ENCODE measurements at places on chromosomes 16 and 17. TPM values are rescaled to one million over a fixed set of nuclear protein-coding genes. Genes with fewer than 3 reads are reported as not detected.

- H3K4me1 ChIP-seq: peaks cover 8% of the 10 kb centered on the region
- DNase-seq: peak; percentile 67
- peaks cover 5% of the 10 kb centered on the region for H3K36me3 ChIP-seq
- peak overlapping the region; percentile 43 for H3K27ac ChIP-seq
- H3K4me3 ChIP-seq: no peak overlapping the region
Measured at GRCh38 chr16:87297918-87298631, 19.1 kb downstream of the C16orf95 start.

DNA sequence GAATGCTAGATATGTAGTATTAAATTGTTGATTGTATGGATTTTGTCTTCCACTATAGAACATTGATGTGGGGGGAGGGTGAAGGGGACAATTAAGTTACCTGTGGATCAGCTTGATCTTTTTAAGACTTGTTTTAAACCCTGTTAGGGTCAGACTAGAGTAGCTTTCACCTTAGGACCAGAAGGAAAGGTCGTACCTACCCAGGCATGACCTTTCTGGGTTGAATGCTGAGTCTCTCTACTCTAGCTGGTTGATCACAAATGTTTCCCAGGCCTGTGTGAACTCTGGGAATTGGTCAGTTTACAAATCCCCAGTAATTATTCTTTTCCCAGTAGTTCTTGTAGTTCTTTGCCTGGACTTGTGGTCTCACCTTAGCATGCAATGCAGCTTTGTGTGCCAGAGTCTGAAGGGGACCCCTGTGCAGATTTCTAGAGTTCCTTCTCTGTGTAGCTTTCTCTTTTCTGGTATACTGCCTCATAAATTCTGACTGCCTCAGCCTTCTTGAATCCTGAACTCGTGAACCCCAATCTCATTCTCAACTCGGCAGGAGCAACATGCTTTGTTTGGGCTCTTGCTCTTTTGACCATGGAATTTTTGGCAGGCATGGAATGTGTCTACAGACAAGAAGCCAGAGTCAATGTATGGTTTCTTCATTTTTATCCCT is 54.1 kb downstream of the VMP1 start:
- H3K27ac ChIP-seq: peak overlapping the region; percentile 63
- no peaks in the 10 kb centered on the region for H3K27me3 ChIP-seq
- H3K4me3 ChIP-seq: no peak overlapping the region

- no peak overlapping the region for H3K27ac ChIP-seq
- H3K27me3 ChIP-seq: no peaks in the 10 kb centered on the region
- no peaks in the 10 kb centered on the region for H3K4me1 ChIP-seq
Measured at GRCh38 chr17:30401097-30401496, 22.4 kb downstream of the CPD start.

DNA sequence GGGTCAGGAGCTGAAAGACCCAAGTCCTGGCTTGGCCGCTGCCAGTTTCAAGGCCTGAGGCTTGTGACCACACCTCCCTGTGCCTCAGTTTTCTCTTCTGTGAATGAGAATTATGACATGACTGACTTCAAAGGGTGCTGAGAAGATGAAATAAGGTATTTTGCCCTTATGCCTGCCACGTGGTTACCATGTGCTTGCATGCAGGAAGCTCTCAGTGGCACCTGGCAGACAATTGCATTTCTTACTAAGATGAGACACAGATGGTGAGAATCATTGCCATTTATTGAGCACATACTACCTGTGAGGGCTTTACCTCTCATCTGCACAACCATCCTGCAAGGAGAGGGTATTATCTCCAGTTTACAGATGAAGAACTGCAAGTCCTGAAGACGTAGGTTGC is 69.8 kb downstream of the MRM1 start:
- H3K27ac ChIP-seq: no peak overlapping the region
- no peaks in the 10 kb centered on the region for H3K36me3 ChIP-seq
- no peak for DNase-seq
- H3K4me3 ChIP-seq: no peak overlapping the region
- peaks cover 54% of the 10 kb centered on the region for H3K4me1 ChIP-seq

- H3K4me1 ChIP-seq: peaks cover 8% of the 10 kb centered on the region
- H3K27ac ChIP-seq: no peak overlapping the region
- no peak for DNase-seq
Measured at GRCh38 chr17:43536236-43536992, 9.7 kb downstream of the ETV4 start.

- DNase-seq: peak; percentile 77
- peaks cover 17% of the 10 kb centered on the region for H3K4me1 ChIP-seq
- H3K4me3 ChIP-seq: no peak overlapping the region
Measured at GRCh38 chr17:77772461-77772897, 186.0 kb upstream of the TNRC6C start.

DNA sequence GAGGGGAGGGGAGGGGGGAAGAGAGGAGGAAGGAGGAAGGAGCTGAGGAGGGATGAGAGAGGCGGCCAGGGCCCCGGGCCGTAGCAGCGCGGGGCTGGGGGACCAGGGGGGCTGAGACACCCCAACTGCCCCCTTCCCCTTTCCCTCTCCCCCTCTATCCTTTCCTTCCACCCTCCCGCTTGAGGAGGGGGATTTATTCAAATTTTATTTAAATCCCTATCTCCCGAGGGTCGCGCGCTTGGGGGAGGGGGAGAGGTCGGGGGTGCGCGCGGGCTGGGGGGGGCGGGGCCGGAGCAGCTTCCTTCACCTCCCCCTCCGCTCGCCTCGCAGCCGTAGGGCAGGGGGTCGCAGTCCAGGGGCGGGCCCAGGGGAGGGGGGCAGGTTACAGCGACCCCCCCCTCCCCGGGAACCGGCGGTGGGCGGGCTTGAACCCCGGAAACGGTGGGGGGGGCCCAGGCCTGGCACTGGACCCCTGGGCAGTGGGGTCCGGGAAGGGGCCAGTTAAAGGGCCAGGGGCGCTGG is at the start of gene FBXL19:
Gene FBXL19, plus strand, starts transcription at position 19 of the 522 bp plus-strand sequence. CDS start 2,183 bp downstream, outside the sequence.
- peaks cover 28% of the 10 kb centered on the region for H3K4me1 ChIP-seq

GRCh38 chr17:51643702-51644490 is 383.6 kb downstream of the UTP18 start:
- DNase-seq: no peak
- H3K36me3 ChIP-seq: no peaks in the 10 kb centered on the region
- peaks cover 13% of the 10 kb centered on the region for H3K27me3 ChIP-seq
- no peak overlapping the region for H3K4me3 ChIP-seq

GRCh38 chr16:55435387-55435786 is 43.6 kb upstream of the MMP2 start:
- no peaks in the 10 kb centered on the region for H3K36me3 ChIP-seq
- DNase-seq: no peak
- no peaks in the 10 kb centered on the region for H3K4me1 ChIP-seq
- H3K4me3 ChIP-seq: no peak overlapping the region

- no peak for DNase-seq
- no peaks in the 10 kb centered on the region for H3K36me3 ChIP-seq
- no peaks in the 10 kb centered on the region for H3K4me1 ChIP-seq
Measured at GRCh38 chr16:66706506-66706880, 9.9 kb upstream of the CMTM4 start.

- peaks cover 30% of the 10 kb centered on the region for H3K36me3 ChIP-seq
- peaks cover 65% of the 10 kb centered on the region for H3K4me1 ChIP-seq
- H3K4me3 ChIP-seq: peak overlapping the region; percentile 95
- no peak for DNase-seq
- H3K27ac ChIP-seq: peak overlapping the region; percentile 98
- H3K27me3 ChIP-seq: no peaks in the 10 kb centered on the region
Measured at GRCh38 chr16:11797957-11798299, 870 bp upstream of the ZC3H7A start.

DNA sequence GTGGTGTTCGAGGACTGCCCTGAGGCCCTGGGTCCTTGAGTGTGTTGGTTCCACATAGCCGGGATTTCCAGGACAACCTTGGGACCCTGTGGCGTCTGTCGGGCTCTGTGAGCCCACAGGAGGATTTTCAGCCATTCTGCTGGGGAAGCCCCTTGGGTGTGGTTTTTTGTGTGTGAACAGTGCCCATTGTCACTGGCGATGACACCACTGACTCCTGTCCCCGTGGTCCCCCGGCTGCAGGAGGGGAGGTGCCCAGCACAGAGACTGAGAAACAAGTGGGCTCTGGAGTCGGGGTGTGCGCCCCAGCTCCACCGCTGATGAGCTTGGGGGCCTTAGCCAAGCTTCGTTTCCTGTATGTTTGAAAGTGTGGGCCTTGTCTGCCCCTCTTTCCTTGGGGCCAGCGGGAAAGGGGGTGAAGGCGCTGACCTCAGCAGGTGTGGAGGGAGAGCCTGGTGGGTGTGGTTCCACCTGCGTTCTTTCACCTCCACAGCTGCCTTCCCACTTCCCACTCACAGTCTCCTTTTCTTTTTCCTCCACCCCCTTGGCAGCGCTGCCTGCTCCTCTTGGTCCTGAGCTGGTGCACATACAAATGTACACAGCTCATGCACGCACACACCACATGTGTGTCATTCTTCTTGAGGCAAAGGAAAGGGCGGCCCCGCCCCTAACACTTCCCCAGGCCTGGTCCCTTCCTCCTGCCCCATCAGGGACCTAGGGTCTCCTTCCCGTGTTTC is 16.1 kb downstream of the MGRN1 start:
- H3K27ac ChIP-seq: peak overlapping the region; percentile 57
- peaks cover 29% of the 10 kb centered on the region for H3K4me1 ChIP-seq

- no peak for DNase-seq
- H3K36me3 ChIP-seq: peaks cover 4% of the 10 kb centered on the region
- peaks cover 3% of the 10 kb centered on the region for H3K27me3 ChIP-seq
Measured at GRCh38 chr17:68054296-68054900, 18.9 kb downstream of the KPNA2 start.

- no peaks in the 10 kb centered on the region for H3K27me3 ChIP-seq
- peaks cover 5% of the 10 kb centered on the region for H3K4me1 ChIP-seq
- H3K27ac ChIP-seq: no peak overlapping the region
- no peak overlapping the region for H3K4me3 ChIP-seq
- DNase-seq: no peak
- H3K36me3 ChIP-seq: no peaks in the 10 kb centered on the region
Measured at GRCh38 chr16:26712876-26713275, 353.9 kb upstream of the C16orf82 start.

GRCh38 chr17:42918902-42919521 is 18.4 kb downstream of the G6PC1 start:
- no peak overlapping the region for H3K27ac ChIP-seq
- no peaks in the 10 kb centered on the region for H3K4me1 ChIP-seq
- DNase-seq: no peak
- H3K27me3 ChIP-seq: peaks cover 24% of the 10 kb centered on the region
- no peaks in the 10 kb centered on the region for H3K36me3 ChIP-seq

Gene KRTAP16-1
- not detected for total RNA-seq

Gene ACAP1
- total RNA-seq: 573 TPM

Gene CDH13
- not detected for total RNA-seq

Gene NPTX1
- total RNA-seq: 18.9 TPM

Gene RASL10B
- total RNA-seq: 0.10 TPM

Gene OR1F1
- total RNA-seq: not detected

Gene DCTPP1
- 87.3 TPM for total RNA-seq

Gene ARL4D
- total RNA-seq: 4.2 TPM

Measured in activated CD8-positive, alpha-beta T cell treated with anti-CD3 and anti-CD28 coated beads, Interleukin-2, amount 10 ng/mL, durations not matched to agents 7 days and 5 days (primary cell).